ENCODE measurements at places on chromosomes 3 and 15. TPM values are rescaled to one million over a fixed set of nuclear protein-coding genes. Genes with fewer than 3 reads are reported as not detected.

The BOC gene
- 1.9 TPM for total RNA-seq

The UACA gene
- total RNA-seq, result 0.68 TPM

The PARP15 gene
- total RNA-seq, result 12.1 TPM

The DGKG gene
- total RNA-seq, result 0.14 TPM

The LRRC2 gene
- not detected for total RNA-seq

The UQCRC1 gene
- 224 TPM for total RNA-seq

The GABRG3 gene
- not detected for total RNA-seq

The DAZL gene
- total RNA-seq, result 0.07 TPM

The OIP5 gene
- total RNA-seq, result 15.8 TPM

DNA sequence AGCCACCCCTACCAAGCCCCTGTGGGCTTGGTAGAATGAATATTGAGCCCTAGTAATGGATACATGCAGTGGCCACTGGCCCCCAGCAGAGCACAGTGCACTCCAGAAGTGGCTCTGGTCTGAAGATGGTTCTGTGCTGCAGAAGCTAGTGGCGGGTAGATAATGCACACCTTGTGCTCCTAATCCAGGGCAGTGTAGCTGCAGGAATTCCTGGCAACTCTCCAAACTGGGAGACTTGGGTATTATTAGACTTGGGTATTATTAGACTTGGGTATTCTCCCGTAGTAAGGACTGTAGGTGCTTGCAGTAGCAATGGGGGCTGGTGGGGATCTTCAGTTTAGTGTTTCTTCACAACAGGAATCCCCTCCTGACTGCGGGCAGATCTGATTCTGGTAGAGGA lies 34.7 kb downstream of the NUSAP1 start:
- H3K36me3 ChIP-seq, result peaks cover 59% of the 10 kb centered on the region
- no peak for DNase-seq
- H3K27ac ChIP-seq, result no peak overlapping the region
- no peaks in the 10 kb centered on the region for H3K27me3 ChIP-seq
- no peak overlapping the region for H3K4me3 ChIP-seq
- H3K4me1 ChIP-seq, result peaks cover 3% of the 10 kb centered on the region

DNA sequence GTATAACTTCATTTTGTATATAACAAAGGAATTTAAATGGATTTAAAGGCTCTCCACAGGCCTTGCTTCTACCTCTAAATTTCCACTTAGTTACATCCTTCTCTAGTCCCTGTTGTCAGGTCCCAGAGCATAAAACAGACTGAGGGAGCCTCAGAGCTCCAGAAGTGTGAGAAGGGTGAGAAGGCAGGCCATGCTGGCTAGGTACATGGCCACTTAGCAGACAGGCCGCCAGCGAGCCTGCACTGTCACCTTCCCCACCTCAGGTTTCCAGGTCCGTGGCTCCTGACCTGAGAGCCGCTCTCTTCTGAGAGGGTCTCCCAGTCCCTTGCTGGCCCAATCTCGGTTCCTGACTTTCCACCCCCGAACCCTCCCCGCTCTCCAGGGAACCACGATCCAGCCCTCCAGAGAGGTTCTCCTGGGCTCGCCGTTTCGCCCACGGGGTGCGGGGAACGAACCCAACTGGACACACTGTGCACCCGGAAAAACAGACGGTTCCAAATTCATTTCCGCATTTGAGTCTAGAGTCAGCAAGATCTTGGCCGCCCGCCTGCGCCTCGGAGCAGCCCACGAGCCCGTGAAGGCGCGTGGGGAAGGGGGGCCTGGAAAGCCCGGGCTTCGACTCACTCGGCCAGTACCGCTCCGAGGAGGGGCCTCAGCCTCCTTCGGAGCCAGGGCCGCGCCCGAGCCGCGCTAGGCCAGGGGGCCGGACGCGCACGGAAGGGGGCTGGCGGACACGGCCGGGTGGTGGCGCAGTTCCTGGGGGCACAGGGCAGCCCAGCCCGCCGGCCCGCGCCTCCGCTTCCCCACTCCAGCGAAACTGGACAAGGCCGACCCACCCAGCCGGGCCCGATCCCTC lies 16.7 kb upstream of the SOX2 start:
- peaks cover 2% of the 10 kb centered on the region for H3K4me1 ChIP-seq
- peaks cover 61% of the 10 kb centered on the region for H3K27me3 ChIP-seq
- no peak overlapping the region for H3K4me3 ChIP-seq
- peak; percentile 54 for DNase-seq

DNA sequence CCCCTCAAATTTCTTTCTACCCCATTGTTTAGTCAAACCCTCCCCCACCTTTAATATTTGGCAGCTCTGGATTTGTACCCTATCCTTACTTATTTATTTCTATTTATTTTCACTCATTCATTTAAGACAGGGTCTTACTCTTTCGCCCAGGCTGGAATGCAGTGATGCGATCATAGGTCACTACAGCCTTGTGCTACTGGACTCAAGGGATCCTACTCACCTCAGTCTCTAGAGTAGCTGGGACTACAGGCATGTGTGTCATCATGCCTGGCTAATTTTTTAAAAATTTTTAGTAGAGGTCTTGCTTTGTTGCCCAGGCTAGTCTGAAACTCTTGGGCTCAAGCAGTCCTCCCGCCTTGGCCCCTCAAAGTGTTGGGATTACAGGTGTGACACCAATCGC lies 35.4 kb downstream of the ARIH1 start:
- H3K27me3 ChIP-seq, result no peaks in the 10 kb centered on the region
- H3K36me3 ChIP-seq, result peaks cover 5% of the 10 kb centered on the region
- no peak overlapping the region for H3K27ac ChIP-seq
- no peak overlapping the region for H3K4me3 ChIP-seq

- DNase-seq, result no peak
- peaks cover 16% of the 10 kb centered on the region for H3K27me3 ChIP-seq
- H3K4me1 ChIP-seq, result no peaks in the 10 kb centered on the region
- no peak overlapping the region for H3K27ac ChIP-seq
Measured at GRCh38 chr3:156305672-156306071, 185.3 kb downstream of the KCNAB1 start.

- H3K4me3 ChIP-seq, result no peak overlapping the region
- H3K36me3 ChIP-seq, result no peaks in the 10 kb centered on the region
- peaks cover 12% of the 10 kb centered on the region for H3K4me1 ChIP-seq
- no peak for DNase-seq
- H3K27me3 ChIP-seq, result no peaks in the 10 kb centered on the region
Measured at GRCh38 chr15:85047271-85047948, 65.8 kb downstream of the PDE8A start.

DNA sequence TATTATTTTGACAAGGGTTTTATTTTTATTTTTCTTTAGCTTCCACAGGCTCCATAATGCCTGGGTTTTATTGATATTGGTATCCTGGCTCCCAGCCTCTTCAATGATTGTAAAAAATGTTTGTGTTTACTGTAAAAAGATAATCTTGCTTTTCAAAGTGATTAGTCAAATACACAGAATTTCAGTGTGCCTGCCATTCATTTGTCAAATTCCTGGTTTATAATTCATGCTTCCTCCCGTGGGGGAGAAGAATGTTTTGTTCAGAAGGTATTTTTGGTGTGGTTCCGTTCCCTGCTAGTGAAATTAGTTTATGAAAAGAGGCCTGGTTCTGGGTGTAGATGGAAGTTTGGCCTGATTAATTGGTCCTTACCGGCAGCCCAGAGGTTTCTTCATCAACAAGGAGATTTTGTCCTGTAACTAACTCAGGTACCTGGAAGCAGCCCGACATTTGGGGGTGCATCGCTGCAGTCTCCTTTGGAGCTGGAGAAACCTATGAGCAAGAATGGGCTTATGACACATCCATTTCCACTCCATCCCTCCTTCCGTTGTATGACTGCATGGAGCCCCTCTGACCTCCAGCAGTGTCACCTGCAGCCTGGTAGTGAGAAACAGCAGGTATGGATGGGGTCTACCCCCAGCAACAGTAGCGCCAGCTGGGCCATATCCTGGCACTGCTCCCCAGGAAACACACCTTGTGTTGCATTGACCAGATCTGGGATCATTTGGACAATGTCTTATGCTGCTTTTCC lies 101.5 kb downstream of the PGPEP1L start:
- H3K27ac ChIP-seq, result no peak overlapping the region
- H3K36me3 ChIP-seq, result peaks cover 14% of the 10 kb centered on the region
- DNase-seq, result no peak
- H3K27me3 ChIP-seq, result no peaks in the 10 kb centered on the region
- peaks cover 14% of the 10 kb centered on the region for H3K4me1 ChIP-seq

DNA sequence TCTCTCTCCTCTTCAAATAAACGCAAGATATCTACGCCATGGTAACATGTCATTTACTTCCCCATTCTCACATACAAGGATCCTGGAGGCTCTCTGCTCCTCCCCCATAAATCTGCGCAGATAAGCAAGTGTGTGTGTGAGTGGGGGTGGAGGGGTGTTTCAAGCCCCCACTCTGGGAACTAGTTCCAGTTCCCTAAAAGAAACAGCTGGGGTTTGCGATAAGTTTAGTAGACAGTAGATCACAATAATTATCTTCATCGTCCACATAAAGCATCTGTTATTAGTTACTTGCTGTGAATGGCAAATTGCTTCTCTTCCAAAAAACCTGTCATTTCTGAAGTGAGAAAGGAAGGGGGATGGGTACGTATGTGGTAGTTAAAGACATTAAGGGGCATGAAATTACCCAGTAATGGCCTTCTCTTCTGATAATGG lies 79.8 kb downstream of the RBPMS2 start:
- DNase-seq, result no peak
- peaks cover 40% of the 10 kb centered on the region for H3K4me1 ChIP-seq
- no peak overlapping the region for H3K4me3 ChIP-seq

DNA sequence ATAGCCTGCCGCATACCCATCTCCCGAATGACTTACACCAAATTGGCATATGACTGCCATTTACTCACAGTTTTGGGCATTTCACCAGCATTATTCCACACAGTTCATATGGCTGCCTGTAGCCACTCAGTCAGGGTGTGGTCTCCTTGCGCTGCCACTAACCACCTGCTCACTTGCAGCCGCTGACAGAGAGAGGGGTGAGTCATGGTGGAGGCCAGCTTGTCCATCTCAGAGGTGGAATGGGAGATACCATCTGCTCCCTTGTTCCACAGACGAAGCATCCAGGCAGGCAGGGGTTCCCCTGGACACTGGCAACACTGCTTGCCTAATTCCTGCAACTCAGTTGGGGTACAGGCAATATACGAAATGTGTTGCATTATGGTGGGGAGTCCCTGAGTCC lies 15.6 kb downstream of the CCRL2 start:
- H3K36me3 ChIP-seq, result no peaks in the 10 kb centered on the region
- H3K27me3 ChIP-seq, result no peaks in the 10 kb centered on the region
- H3K27ac ChIP-seq, result no peak overlapping the region
- H3K4me3 ChIP-seq, result no peak overlapping the region
- no peak for DNase-seq
- H3K4me1 ChIP-seq, result peaks cover 9% of the 10 kb centered on the region

- no peaks in the 10 kb centered on the region for H3K36me3 ChIP-seq
- H3K27me3 ChIP-seq, result peaks cover 21% of the 10 kb centered on the region
- no peak overlapping the region for H3K4me3 ChIP-seq
- H3K4me1 ChIP-seq, result no peaks in the 10 kb centered on the region
Measured at GRCh38 chr3:149430216-149430615, 44.3 kb upstream of the TM4SF4 start.

DNA sequence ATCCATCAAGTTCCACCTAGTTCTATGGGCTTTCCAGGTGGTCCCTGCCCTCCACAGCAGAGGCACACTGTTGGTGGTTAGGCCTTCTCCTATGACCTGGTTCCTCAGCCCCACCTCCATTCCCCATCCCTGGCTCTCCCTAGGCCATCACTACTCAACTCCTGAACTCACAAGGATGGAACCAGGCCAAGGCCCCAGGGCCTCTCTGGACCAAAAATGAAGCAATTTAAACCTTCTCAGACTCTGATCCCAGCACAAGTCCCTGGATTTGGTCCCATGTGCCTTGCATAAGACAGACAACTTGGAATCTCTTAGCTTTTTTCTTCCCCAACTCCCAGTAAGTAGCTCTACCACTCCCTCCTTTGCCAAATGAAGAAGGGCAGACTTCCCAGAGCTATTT lies 14.4 kb upstream of the ACAN start:
- H3K27me3 ChIP-seq, result peaks cover 28% of the 10 kb centered on the region
- H3K27ac ChIP-seq, result no peak overlapping the region
- no peak overlapping the region for H3K4me3 ChIP-seq
- no peaks in the 10 kb centered on the region for H3K4me1 ChIP-seq
- no peak for DNase-seq

DNA sequence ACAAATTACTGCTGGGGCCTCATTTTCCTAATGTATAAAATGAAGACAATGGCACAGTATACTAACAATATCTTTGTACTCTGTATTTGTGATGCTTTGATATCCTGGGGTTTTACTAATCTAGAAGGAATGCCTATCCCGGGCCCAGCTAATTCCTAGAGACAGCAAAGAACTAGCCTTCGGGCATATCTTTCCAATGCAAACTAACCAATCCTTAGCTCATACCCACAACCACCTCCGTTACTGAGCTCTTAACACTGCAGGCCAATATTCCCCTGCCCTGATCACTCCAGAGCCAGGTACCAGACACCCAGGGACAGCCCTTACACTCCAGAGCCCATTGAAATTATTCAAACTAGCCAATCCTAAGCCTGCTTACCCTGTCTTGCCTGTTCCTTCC lies 309.0 kb downstream of the ULK4 start:
- no peaks in the 10 kb centered on the region for H3K36me3 ChIP-seq
- H3K4me1 ChIP-seq, result no peaks in the 10 kb centered on the region
- no peak for DNase-seq
- H3K27me3 ChIP-seq, result no peaks in the 10 kb centered on the region
- no peak overlapping the region for H3K27ac ChIP-seq
- H3K4me3 ChIP-seq, result no peak overlapping the region

DNA sequence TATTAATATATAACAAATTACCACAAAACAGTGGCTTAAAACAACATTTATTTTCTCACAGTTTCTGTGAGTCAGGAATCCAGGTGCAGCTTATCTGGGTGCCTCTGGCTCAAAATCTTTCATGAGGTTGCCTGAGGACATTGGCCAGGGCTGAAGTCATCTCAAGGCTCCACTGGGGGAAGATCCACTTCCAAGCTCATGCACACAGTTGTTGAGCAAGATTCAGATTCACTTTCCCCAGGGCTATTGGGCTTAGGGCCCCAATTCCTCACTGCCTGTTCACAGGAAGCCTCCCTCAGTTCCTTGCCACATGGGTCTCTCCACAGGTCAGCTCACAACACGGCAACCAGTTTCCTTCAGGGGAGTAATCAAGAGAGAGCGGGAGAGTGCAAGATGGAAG lies 35.0 kb downstream of the RFTN1 start:
- H3K4me1 ChIP-seq, result peaks cover 67% of the 10 kb centered on the region
- no peak overlapping the region for H3K27ac ChIP-seq
- no peaks in the 10 kb centered on the region for H3K27me3 ChIP-seq
- no peak overlapping the region for H3K4me3 ChIP-seq
- DNase-seq, result no peak

- DNase-seq, result no peak
- H3K4me3 ChIP-seq, result no peak overlapping the region
- H3K27ac ChIP-seq, result no peak overlapping the region
- H3K36me3 ChIP-seq, result no peaks in the 10 kb centered on the region
- H3K4me1 ChIP-seq, result no peaks in the 10 kb centered on the region
- no peaks in the 10 kb centered on the region for H3K27me3 ChIP-seq
Measured at GRCh38 chr3:181919375-181919774, 207.7 kb downstream of the SOX2 start.

DNA sequence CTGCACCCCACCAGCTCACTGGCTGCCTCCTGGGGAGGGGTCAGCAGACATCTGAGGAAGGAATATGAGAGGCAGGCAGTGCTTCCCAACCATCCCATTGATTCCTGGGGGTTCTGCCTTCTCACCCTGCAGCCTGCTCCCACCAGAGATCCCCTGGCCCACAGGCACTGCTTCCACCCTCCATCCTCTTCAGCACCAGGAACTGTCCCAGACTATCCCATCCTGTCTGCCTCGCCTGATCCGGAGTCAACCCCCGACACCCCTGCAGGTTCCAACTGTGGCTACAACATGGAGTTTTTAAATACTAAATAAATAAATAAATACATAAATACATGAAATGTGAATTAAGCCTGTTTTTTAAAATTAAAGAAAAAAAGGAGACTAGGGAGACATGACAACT lies 43.6 kb downstream of the CACNA2D2 start:
- H3K4me3 ChIP-seq, result no peak overlapping the region
- H3K36me3 ChIP-seq, result no peaks in the 10 kb centered on the region
- no peaks in the 10 kb centered on the region for H3K4me1 ChIP-seq
- H3K27me3 ChIP-seq, result peaks cover 8% of the 10 kb centered on the region
- H3K27ac ChIP-seq, result no peak overlapping the region
- DNase-seq, result no peak

All from activated CD4-positive, alpha-beta T cell treated with anti-CD3 and anti-CD28 coated beads, Interleukin-2, amount 10 ng/mL, durations not matched to agents 24 days and 14 days (primary cell).